ENCODE measurements at places on chromosomes 2 and 18.

- no peak for DNase-seq
Observed at GRCh38 chr2:100800915-100801314, 19.0 kb upstream of the NPAS2 start.

DNA sequence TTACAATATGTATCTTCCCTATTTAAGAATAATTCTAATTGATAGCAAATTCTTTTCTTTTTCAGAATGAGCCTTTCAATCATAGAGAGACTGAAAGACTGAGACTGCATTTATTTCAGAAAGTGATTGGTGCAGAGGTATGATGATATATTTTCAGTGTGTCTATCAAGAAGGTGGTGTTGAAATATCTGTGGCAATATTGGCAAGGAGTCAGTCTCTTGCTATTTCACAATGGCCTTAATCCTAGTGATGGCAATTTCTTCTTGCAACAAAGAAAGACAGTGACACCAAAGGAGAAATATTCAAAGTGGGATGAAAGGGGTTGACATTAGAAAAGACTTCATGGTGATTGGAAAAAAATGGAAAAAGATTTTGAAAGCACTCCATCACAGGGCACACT lies 21.7 kb upstream of the ZBTB14 start:
- no peak for DNase-seq

GRCh38 chr18:73151086-73151485 lies 283.3 kb upstream of the NETO1 start:
- DNase-seq: no peak

GRCh38 chr2:226088366-226088674 lies 688.8 kb downstream of the NYAP2 start:
- DNase-seq: no peak

- no peak for DNase-seq
Observed at GRCh38 chr2:54372361-54372760, 83.8 kb upstream of the SPTBN1 start.

DNA sequence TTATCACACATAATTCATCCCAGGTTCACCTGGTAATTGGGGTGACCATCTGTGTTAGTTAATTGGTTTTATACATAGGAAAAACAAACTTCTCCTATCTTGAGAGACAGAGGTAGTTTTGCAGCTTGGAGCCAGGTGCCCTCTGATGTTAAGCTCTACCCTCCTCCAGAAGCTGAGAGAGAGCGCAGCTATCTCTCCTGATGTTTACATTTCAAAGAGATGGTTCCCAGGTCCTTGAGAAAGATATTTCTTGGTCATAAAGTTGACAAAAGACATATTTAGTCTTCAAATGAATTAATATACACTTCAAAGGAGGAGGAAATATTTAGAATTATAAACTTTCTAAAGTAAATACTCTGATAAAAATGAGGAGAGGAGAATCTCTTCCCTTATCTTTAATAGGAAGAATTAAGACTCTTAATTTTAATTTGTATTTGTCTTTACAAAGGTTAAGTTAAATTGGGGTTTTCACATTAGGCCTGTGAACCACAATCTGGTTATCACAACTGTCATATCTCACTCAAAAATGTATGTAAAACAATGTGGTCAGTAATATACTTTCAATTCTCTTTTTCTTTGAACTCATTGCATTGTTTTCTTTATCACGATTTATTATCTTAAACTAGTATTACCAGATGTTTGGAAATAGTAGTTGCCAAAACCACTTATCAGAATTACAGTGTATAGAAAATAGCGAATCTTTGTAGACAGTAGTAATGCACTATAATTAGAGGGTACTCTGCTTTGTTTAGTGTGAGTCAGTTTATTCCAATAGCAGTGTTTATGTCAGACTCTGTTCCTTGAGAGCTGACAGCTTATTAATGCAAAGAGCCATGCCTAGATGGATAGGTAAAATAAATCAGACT lies 26.8 kb downstream of the SERPINB4 start:
- DNase-seq: no peak

DNA sequence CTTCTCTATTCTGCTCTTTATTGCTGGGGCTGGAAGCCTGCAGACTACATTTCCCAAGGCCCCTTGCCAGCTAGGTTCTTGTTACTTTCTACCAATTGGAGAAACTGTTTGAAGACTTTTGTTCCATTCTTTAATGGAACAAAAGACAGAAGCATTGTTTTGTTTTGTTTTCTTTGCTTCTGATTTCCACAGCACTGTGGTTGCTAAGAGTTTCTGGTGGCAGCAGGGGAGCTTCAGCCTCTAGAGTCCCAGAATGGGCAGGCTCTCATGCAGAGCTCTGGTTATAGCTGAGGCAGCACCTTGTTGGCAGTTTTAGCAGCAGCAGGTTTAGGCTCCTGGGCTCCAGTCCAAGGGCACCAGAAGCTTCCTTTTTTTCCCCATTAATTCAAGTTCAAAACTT lies 234.3 kb downstream of the ETAA1 start:
- no peak for DNase-seq

- DNase-seq: no peak
Observed at GRCh38 chr18:79191418-79191817, 122.2 kb downstream of the ATP9B start.

DNA sequence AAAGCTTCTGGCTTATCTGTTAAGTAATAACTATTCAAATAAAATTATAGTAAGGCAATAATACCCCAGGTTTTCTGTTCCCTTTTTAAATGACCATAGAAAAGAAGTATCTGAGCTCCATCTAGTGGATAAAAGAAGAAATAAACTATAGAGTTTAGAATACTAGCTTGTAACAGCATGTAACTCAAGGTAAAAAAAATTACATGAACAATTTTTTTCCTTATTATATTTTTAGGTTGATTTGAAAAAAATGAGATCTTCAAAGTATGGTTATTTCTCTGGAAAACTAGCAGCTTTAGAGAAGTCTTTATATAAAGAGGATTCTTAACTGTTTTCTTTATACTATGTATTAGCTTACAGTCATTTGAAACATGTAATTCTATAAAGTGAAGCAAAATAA lies 58.1 kb downstream of the NCKAP1 start:
- DNase-seq: peak; percentile 6

- no peak for DNase-seq
Observed at GRCh38 chr2:153138651-153139375, 339.7 kb downstream of the RPRM start.

GRCh38 chr2:85713836-85714235 lies 19.7 kb downstream of the GNLY start:
- peak; percentile 38 for DNase-seq

DNA sequence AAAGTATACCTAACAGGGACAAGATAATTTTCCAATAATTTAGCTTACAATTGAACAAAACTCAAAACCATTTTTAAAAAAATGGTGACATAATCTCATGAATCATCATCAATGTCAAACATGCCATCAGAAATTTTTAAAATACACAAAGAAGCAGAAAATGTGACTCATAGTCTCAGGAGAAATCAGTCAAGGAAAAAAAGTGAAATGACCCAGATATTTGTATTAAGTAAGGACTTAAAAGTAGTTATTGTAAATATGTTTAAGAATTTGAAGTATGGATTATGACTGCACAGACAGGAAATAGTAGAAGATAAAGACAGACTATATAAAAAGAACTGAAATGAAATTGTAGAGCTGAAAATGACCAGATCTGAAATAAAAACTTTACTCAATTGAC lies 473.9 kb upstream of the SYT4 start:
- no peak for DNase-seq

GRCh38 chr18:34723143-34723542 lies 13.0 kb downstream of the DTNA start:
- DNase-seq: no peak

DNA sequence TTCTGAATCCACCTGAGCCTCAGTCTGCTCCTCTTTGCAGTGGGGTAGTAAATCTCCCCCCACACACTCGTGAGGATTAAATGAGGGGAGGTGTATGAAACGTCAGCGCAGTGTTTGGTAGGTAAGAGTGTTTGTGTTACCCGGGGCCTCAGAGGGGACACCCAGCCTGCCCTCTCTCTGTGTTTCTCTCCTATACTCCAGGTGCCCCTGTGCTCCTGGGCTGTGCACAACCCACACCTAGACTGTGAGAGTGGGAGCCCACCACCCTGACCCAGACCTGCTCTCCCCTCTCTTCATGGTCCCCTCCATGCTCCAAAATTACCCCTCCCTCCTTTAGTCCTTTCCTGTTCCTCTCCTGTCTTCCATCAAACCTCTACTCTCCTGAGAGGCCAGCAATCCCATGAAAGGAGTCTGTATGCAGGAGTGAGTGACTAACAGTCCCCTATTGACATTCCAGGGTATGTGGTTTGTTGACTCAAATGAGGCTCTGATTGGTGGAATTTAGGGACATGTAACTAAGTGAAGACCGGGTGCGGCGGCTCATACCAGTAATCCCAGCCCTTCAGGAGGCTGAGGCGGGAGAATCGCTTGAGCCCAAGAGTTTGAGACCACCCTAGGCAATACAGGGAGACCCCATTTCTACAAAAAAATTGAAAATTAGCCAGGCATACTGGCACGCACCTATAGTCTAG lies 10.4 kb downstream of the CIB4 start:
- DNase-seq: no peak

DNA sequence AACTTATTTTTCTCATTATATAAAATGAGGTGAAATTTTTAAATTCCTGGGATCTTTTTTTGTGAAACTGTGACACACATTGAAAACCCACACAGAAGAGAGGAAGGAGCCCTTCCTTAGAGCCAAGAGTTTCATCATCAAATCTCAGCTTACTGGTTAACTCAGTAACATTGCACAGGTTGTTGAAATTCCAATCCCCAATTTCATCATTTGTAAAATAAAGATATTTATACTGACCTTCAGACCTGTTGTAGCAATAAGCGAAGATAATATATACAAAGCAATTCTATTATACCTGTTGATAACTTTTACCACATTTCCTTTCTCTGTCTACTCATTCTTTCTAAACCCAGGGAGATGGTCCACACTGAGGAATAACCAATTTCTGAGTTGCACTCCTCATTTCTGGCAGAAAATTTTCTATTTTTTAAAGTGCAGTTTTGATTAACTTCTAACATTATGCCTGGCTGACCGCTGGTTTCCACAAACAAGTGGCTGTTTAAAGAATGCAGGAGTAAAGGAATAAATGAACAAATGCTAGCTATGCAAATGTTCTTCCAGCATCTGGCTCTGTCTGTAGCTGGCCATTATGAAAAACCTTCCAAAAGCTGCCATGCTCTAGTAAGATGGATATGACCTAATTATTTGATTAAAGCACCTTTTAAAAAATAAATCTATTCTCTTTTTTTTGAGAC lies 105.7 kb upstream of the LINC00305 start:
- no peak for DNase-seq

GRCh38 chr2:28390241-28390745 lies 2.4 kb upstream of the FOSL2 start:
- peak; percentile 52 for DNase-seq

- DNase-seq: no peak
Observed at GRCh38 chr18:6871566-6871965, 142.1 kb downstream of the ARHGAP28 start.

DNA sequence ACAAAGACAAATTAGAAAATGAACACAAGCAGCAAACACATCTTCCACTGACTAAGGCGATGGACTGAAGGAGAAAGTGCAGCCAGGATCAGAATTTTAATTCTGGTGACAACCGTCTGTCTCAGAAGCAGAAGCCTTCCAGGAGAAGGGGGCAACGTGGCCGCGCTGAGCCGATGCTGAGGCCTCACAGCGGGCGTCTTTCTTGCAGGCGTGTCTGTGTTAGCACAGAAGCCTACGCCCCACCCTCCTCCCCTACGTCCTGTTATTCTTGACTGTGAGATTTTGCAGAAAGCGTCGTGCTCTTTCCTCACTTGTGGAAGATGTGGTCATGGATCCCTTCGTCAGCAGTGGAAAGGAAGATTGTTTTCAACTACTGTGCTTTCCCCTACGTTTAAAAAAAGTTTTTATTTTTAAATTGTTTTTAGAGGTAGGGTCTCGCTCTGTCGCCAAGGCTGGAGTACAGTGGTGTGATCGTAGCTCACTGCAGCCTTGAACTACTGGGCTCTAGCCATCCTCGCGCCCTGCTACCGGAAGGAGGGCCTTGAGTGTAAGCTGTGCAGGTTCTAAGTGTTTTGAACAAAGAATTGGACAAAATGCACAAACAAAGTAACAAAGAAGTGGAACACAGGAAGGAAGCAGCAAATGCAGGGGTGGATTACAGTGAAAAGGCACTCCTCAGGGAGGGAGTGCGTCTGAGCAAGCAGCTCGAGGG lies 422.0 kb downstream of the GALR1 start:
- DNase-seq: no peak

DNA sequence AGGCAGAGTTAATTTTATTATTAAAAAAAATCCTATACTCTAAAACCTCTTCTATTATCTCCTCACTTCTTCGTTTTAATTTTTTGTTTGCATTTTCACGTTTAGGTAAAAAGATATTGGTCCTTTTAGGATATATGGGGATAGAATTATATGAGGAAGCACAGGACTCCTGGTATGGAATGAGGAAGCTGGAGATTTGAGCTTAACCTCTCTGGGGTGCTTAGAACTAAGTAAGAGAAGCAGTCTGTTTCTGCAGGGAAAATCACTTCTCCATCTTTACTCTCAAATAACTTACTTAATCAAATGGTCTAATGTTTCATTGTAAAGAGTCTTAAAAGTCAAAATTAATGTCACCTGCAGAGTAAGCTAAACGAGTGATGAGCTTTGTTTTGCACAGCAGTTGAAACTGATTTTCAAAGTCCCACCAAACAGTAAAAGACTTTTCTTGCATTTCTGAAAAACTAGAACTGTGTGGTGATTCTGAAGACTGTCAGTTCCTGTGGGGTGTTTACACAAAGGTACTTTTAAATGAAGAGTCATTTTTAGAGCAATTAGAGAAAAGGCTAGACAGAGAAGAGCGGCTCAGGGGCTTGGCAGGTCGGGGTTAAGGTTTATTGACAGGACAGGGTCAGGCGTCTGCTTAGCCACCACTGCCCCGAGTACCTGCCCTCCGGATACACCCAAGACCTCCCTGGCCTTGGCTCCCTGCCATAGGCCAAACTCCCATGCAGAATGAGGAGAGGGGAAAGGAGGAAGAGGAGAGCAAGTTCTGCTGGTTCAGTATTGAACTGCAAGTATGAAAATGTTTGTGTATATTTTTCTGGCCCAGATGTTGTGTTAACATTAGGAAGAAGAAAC lies 21.6 kb downstream of the METAP1D start:
- DNase-seq: no peak

DNA sequence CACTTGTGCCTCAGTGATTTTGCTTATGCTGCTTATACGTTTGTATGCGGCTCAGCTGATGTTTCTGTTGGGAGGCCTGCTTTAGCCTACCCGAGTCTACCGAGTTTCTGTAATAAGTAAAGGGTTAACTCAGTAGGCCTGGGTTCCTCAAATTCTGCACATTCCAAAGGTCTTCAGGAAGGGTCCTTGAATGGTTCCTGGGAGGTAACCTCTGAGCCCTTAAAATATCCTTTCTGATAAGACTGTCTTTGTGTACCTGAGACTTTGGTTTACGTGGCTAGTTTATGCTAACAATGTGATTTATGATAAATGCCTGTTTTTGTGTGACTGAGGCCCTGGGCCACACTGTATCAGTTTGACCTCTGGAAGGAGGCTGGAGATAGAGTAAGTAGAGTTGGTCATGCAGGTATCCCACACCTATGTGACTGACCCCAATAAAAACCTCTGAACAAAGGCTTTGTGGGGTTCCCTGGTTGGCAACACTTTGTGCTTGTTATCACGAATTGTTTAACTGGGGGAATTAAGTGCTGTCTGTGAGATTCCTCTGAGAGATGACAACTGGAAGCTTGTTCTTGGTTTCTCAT lies 18.9 kb upstream of the PNPT1 start:
- no peak for DNase-seq

- no peak for DNase-seq
Observed at GRCh38 chr2:10417551-10418335, 30.4 kb downstream of the ODC1 start.

GRCh38 chr2:172376505-172377125 lies 50.8 kb upstream of the ITGA6 start:
- no peak for DNase-seq

GRCh38 chr2:142037066-142037465 lies 93.8 kb downstream of the LRP1B start:
- no peak for DNase-seq

All from NCI-H2107 (cell line).